ENCODE measurements at places on chromosomes 7 and 10.

GRCh38 chr10:85655411-85655810 lies 711.2 kb downstream of the GRID1 start:
- DNase-seq, result no peak

GRCh38 chr10:114642729-114643128 lies 15.3 kb downstream of the ABLIM1 start:
- DNase-seq, result no peak

- no peak for DNase-seq
Measured at GRCh38 chr10:598415-599170, 90.9 kb downstream of the DIP2C start.

DNA sequence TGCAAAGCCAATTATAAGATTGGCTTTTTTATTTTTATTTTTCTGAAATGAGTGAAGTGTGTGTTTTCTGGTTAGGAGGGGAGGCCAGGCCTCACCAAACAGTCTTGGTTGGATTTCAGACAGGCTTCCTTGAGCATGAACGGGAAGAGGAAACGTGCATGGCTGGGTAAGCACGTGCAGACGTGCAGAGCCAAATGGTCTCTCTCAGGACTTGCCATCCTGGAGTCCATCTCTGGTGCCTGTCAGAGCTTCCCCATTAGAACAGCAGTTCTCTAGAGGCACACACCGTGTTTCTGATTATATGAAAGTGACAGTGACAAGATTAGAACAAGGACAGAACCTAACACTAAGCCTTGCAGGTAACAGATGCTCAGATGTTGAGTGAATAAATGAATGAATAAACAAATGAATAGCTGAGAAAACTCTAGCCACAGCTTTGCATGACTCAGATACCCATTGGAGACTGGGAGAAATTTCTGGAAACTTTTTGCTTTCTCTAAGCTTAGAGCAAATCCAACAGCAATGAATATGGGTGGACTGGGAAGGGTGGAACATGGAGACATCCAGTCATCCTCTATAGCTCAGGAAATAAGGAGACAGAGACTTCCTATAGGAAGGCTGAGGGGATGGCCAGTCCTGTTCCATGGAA lies 11.8 kb upstream of the CALD1 start:
- no peak for DNase-seq

DNA sequence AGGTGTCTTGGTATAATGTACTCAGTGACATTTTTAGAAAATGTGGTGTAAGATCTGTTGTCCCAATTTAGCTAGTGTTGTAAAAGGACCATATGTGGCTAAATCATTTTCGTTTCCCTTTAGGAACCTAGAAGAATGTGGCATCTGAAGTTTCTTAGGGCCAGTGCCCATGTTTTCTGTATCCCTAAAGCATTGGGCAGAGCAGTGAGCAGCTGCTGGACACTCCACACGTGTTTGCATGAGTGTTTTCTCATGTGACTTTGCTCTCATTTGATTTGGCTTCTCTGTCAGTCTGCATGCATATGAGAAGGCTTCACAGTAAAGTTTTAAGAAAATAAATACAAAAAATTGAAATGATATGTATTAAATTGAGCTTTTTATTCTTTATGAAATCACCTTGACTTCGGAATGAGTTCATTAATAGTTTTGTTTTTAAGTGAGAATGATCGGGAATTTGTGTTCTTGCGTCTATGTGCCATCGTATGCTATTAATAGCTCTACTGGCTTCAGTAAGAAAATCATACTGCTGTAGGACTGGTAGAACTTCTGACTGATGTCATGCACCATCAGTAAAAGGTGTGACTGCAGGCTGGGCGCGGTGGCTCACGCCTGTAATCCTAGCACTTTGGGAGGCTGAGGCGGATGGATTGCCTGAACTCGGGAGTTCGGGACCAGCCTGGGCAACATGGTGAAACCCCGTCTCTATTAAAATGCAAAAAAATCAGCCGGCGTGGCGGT lies 61.3 kb downstream of the RBM33 start:
- DNase-seq, result no peak
